ENCODE measurements at places on chromosomes 16 and 17.

GRCh38 chr16:19644877-19645276, 73.2 kb downstream of the KNOP1 start:
- DNase-seq = no peak

- DNase-seq = no peak
These were observed 3.7 kb downstream of the TEPSIN start for GRCh38 chr17:81234940-81235821.

- no peak for DNase-seq
These were observed 35.7 kb downstream of the PECAM1 start for GRCh38 chr17:64354824-64355535.

- DNase-seq = peak; percentile 14
These were observed 16.8 kb downstream of the NQO1 start for GRCh38 chr16:69709456-69710084.

DNA sequence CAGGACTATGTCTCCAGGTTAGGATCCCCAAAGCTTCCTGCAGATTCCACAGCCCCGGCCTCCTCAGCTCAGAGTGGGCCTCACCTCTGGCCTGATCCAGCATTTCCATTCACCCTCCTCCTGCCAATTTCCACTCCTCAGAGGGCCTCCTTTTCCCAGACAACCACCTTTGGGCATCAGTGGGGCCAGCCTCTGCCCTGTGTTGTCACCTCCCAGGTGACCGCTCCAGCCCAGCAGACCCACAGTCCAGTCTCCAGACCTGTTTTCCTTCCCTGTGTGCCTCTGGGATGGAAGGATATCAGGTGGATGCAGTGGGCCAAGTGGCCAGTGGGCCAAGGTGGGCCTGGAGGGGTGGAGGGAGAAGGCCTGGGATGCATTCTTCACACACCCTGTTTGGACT, 32.7 kb downstream of the B9D1 start:
- DNase-seq = no peak

- no peak for DNase-seq
These were observed 15.5 kb upstream of the SUPT4H1 start for GRCh38 chr17:58367461-58367860.

- DNase-seq = no peak
These were observed 15.6 kb downstream of the USP10 start for GRCh38 chr16:84715424-84715823.

- peak; percentile 10 for DNase-seq
These were observed 17.6 kb downstream of the CCDC42 start for GRCh38 chr17:8726941-8727555.

DNA sequence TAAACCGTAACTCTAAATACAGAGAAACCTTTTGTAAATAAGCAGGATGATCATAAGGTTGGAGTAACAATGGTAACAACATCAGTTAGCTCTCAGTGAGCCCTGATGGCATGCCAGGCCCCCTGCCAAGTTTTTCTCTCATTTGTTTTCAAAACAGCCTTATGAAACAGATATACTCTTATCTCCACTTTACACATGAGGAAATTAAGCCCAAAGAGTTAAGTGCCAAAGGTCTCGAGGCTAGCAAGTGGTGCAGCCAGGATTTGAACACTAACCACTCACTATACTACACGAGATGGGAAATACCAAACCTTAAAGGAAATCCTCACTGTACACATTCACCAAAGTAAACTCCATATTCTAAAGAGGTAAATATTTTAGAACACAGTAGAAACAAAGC, 15.0 kb downstream of the USP31 start:
- DNase-seq = no peak

GRCh38 chr16:50821586-50821985, 79.7 kb downstream of the CYLD start:
- no peak for DNase-seq
